Cardiac ventricle fibroblast (primary cell): ENCODE measurements at places on chromosomes 11 and 22. TPM values are rescaled to one million over a fixed set of nuclear protein-coding genes. Genes with fewer than 3 reads are reported as not detected.

Gene NCR3LG1
- total RNA-seq: 3.5 TPM in 2 replicates

Gene TEAD1
- total RNA-seq: 48.6 and 55.7 TPM in 2 replicates

Gene FGF3
- not detected in 2 replicates for total RNA-seq

Gene MS4A1
- not detected in 2 replicates for total RNA-seq

Gene MMP10
- total RNA-seq: 0.19 TPM in 1 of 2 replicates, not detected in the other

Gene SMIM35
- total RNA-seq: not detected in 2 replicates

Gene CASTOR1
- 18.9 and 24.0 TPM in 2 replicates for total RNA-seq

Gene CHRM1
- not detected in 2 replicates for total RNA-seq

Gene MS4A3
- not detected in 2 replicates for total RNA-seq

Gene APOA1
- total RNA-seq: 0.34 and 0.87 TPM in 2 replicates

Gene RHOD
- 24.7 and 34.1 TPM in 2 replicates for total RNA-seq

Gene TP53AIP1
- not detected in 2 replicates for total RNA-seq

Gene ADM2
- total RNA-seq: 2.0 and 9.4 TPM in 2 replicates
